ENCODE measurements at places on chromosomes 3 and 15. TPM values are rescaled to one million over a fixed set of nuclear protein-coding genes. Genes with fewer than 3 reads are reported as not detected.

GRCh38 chr3:171452328-171452727 lies 7.9 kb downstream of the TNIK start:
- no peak for DNase-seq

GRCh38 chr3:171260466-171260865 lies 199.7 kb downstream of the TNIK start:
- DNase-seq, result no peak

GRCh38 chr3:69972672-69973071 lies 26.9 kb upstream of the SAMMSON start:
- DNase-seq, result no peak

Gene CPN2
- not detected for total RNA-seq

Data from natural killer cell (primary cell).